ENCODE measurements at places on chromosomes 7 and 10.

- DNase-seq: no peak
These were observed 51.7 kb downstream of the PRKCQ start for GRCh38 chr10:6528198-6528950.

DNA sequence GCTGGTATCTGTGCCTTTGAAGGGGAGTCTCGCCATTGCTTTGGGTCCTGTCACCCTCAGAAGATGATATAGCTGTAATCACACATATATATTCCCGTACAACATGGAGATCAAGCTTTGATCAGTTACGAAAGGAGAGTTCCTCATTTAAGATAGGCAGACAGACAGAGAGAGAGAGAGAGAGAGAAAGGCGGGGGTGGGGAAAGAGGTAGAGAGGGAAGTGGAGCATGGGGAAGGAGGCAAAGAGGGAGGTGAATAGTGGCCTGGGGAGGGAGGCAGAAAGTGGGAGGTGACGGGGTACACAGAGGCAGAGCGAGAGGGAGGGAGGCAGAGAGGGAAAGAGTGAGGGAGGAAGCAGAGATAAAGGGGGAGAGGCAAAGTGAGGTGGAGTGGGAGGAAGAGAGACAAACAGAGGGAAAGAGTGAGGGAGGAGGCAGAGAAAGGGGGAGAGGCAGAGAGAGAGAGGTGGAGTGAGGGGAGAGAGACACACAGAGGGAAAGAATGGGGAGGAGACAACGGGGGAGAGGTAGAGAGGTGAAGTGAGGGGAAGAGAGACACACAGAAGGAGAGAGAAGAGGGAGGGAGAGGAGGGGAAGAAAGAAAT is 44.6 kb upstream of the C1QL3 start:
- DNase-seq: no peak

DNA sequence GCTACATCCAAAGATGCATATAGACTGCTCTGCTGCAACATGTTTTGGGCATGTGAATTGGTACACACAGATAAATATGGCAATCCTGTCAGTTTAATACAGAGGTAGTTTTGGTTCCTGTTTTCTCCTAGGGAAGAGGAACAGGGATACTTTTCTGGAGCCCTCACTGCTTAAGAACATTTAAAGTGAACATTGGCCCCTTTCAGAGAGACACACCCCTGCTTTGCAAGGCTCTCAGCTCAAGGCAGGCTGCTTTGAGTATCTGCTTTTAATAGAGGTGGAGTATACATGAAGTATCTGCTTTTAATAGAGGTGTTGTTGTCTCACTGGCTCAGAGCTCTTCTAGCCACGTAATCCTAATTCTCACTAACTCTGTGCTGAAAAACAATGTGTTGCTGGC is 38.9 kb downstream of the CYP51A1 start:
- DNase-seq: no peak

DNA sequence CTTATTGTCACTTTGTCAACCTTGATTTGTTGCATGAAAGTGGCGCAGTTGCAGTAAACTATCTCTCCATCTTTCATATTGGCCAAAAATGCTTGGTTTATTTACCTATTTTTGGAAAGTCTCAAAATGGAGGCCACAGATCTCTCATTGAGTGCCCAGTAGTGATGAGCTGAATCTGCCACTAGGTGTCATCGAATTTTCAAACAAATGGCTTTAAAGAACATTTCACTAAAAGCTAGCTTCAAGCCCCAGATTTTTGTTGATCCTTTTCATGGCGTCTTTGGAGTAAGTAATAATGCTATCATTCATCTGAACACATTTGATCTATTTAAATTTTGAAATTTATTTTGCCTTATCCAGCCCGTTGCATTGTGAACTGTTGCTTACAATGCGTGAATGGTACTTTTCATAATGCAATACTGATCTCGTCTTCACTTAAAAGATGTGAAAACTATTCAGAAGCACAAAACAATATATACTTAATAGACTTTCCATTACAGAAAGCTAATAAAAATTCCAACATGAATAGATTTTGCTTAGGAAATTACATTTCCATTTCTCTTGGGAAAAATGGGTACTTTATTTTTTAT is 236.2 kb downstream of the DNAJB9 start:
- DNase-seq: no peak

GRCh38 chr10:131915484-131915883 is 14.7 kb downstream of the PPP2R2D start:
- no peak for DNase-seq

DNA sequence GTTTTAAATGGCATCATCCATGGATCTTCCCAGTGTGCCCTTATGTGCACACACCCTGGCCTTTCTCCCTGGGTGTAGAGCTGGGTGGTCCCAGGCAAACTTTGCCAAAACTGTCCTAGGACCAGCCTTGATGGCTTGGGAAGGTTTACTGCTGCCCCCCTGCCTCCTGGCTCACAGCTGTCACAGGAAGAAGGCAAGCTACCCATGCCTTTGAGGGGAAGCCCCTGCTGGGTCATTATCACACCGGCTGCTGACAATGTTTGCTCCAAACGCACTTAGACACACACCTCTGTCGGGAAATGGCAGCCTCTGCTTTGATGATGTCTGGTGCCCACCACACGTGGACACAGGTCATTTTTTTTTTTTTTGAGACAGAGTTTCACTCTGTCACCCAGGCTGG is 25.2 kb upstream of the FIGNL1 start:
- DNase-seq: no peak

DNA sequence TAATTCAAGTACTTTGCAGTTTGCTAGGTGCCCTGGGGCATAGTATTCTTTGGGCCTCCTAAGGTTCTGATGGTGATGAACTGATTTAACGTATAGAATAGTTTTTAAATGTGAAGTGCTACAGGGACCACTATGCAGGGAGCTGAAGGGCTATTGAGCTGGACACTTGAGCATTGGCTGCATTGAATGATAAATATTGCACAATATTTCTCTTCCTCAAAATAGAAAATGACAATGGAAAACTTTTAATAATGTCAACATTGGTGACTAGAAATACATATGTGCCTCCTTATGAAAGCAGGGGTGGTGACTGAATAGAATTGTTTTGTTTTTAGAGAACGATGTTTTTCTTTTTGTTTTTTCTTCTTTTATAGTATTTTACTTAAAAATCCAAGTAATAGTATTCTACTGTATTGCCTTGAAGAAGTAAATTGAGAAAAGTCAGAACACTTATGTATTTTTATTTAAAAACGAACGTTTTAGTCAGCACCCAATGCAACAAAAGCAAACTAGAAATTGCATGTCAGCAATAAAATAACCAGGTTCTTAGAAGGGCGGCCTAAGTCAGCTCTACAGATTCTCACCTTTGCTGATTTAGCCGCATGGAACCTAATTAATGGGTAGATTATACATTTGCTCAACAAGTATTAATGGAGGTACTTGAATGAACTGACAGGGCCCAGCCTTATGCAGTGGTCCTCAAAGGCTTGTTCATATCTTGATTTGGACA is 244.0 kb upstream of the KLF6 start:
- DNase-seq: no peak

DNA sequence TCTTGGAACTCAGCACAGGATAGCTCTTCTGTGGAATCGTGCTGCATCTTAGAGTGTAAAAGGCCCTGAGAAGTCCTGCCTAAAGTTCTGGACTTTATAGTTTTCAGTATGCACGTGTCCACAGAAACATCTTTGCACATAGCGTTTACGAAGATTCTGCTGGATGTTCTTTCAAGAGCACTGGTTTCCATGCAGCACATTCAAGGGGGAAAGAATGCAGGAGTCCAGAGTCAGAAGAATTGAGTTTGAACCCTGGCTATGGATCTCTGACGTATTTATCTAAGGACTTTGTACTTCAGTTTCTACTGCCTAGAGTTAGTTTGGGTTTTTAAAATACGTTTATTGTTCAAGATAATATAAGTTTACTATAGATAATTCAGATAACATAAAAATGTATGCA is 282.8 kb upstream of the ZMIZ1 start:
- no peak for DNase-seq

GRCh38 chr10:4291990-4292389 is 507.0 kb upstream of the KLF6 start:
- DNase-seq: no peak

- DNase-seq: no peak
These were observed 12.6 kb upstream of the UBE2D1 start for GRCh38 chr10:58322072-58322834.

GRCh38 chr10:62653254-62653653 is 151.3 kb upstream of the ADO start:
- no peak for DNase-seq

DNA sequence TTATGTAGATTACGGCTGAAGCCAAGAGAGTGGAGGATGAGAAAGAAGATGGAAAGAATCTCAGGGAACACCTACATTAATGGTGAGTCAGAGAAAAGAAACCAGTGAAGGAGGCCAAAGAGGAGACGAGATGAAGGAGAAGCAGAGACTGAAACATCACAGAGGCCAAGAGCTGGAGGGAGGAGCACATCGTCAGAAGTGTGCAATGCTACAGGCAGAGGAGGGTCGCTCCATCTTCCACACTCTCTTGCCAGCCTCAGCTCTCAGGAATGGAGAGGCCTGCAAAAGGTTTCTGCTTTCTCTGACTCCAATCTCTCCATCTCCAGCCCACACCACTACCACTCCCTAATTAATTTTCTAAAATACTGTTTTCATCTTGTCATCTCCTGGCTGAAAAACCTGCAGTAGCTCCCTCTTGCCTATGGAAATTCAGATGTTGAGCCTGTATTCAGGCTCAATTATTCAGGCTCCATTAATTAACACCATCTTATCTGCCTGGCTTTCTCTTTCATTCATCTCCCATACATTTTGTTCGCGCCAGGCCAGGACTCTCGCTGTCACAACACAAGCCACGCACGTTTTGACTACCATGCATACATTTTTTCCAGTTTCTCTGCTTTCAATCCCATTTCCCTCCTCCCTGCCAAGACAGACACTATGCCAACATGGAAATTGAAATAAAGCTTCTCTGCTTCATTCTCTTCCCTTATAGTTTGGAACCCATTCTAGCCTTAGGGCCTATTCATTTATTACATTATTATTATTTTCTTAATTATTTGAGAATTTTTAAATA is 165.8 kb downstream of the INHBA start:
- no peak for DNase-seq

DNA sequence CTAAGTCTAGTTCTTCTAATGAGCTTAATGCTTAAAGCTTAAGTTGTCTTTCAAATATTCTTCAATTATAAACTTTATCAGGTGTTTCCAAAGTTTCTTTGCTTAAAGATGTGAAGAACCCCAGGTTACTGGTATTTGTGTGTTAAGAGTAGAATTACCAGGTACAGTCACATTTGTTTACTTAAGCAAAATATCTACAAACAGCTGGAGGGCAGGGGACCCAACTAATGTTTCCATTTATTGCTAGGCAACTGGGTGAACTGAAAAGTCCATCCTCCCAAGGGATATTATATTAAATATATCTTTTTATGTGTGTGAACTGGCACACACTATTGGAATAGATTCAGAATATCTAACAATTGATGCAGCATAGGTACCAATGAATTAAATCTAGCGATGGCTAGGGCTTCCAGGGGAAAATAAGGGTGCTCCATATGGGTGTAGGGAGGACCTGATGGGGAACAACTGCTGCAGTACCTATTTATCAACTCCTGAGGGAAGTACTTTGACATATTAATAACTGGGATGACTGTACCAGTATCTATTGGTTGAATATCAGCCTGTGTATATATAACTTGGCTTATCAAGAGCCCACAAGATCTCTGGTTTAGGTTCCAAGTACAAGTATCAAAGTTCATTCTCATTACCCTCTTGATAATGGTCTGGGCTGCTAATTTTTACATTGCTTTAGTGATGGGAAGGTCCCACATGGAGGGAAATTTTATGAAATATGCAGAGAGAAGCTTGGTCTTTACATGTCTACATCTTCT is 10.3 kb upstream of the AGR3 start:
- no peak for DNase-seq

DNA sequence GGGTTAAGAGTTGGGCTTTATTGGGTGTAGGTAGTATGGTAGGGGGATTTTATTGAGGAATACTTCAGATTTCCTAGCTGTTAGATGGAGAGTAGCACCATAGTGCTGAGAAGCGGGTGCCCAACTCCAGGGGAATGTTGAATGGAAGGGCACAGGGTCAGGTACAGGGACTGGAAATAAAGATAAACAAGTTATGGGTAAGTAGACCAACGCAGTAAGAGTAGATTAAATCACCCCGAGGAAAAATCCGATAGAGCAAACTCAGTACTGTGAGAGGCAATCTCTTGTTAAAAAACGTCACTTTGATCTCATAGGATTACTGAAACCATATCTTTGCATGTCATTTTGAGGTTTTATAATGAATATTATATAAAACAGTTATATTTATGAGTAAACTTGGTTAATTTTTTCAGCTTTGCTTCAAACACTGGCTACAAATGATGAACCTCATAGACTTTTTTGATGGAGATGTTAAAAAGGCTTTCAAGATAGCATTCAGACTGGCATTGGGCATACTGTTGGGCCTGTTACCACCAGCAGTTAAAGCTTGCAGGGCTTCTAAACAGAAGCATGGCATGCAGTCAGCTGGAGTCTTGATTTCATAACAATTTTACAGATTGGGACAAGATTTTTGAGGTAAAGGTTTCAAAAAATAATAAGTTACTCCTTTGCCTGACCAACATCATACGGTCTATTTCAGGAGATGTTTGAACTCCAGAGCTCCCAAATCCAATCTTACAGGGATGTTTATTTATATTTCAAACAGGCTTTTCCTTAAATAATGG is 7.1 kb downstream of the AHR start:
- DNase-seq: no peak

GRCh38 chr7:131890176-131890575 is 333.7 kb upstream of the PODXL start:
- no peak for DNase-seq
